ENCODE measurements at places on chromosomes 16 and 17.

DNA sequence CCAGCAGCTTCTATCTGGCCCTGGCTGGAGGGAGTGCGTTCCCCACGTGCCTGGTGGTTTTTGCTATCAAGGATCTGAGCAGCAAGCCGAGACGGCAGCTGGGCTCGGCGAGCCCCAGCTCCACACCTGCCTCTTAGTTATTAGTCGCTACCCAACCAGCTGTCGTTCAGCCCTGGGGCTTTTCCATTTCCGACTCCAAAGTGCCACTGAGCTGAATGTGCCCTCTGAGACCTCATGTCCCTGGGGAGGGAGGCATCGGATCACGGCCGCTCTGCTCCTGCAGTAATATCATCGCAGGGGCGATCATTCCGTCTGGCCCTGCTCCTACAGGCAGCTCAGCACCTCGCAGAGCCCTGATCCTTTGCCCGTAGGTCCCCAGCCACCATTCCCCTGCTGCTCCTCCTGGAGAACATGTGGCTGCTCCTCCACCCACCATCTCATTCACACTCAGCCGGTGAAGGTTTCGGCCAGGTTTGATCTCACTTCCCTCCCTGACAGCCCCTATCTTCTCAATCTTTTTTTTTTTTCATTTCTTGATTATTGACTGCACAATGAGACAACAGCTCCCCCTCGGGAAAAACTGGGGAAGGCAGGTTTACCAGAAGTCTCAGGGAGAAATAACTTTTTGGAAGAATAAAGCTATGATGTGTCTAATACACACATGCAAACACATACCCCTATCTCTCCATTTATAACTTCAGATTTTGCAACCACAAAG lies 86.7 kb downstream of the ZFHX3 start:
- DNase-seq, result no peak

DNA sequence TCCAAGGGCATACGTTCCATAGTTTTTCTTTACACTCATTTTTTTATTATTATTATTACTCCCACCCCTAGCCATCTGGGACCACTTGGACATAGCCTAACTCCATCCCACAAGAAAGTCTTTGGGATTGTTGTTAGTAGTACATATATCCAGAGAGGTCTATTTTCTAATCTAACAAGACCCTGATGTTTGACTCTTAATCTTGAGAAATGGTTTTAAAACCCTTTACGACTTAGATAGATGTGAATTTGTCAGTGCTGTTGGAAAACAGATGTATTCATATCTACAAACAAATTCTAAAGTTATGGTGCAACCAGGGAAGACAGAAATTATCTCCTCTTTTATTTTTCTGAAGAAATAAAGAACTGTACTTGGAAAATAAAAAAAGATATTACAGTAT lies 197.8 kb downstream of the CDH11 start:
- DNase-seq, result no peak

DNA sequence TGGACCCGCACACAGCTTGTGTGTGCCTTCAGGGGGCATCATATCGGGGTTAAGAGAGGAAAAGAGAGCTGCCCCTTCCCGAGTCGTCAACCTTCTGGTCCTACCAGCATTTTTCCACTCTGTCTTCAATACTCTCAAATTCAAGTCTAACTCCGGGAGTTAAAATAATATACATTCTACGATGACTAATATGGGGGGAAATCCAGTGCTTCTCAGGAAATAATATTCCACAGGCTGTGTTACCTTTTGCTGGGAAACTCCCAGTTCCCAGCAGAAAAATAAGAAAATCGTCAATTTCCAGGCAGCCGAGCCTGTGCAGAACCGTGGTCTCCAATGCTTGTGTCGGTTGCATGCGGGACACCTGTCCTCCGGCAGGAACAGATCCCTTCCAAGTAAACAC lies 105.0 kb upstream of the FOXF1 start:
- no peak for DNase-seq

DNA sequence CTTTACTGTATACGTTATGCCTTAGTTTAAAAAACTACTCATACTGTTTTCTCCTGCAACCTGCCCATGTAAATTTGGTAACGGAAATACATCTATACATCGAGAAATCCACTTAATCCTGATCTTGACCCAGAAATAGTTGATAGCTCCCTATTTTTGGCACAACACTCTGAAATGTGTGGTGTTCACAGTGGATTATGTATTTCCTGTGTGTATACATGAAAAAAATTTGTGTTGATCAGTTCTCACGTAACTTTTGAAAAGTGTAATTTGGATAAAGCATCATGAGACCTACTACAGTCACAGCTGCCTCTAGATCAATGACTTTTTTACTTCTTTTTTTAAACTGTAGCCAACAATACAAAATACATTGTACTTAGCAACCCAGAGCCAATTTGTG lies 90.7 kb downstream of the VMP1 start:
- no peak for DNase-seq

- no peak for DNase-seq
Measured at GRCh38 chr16:78389009-78389498, 289.6 kb downstream of the WWOX start.

DNA sequence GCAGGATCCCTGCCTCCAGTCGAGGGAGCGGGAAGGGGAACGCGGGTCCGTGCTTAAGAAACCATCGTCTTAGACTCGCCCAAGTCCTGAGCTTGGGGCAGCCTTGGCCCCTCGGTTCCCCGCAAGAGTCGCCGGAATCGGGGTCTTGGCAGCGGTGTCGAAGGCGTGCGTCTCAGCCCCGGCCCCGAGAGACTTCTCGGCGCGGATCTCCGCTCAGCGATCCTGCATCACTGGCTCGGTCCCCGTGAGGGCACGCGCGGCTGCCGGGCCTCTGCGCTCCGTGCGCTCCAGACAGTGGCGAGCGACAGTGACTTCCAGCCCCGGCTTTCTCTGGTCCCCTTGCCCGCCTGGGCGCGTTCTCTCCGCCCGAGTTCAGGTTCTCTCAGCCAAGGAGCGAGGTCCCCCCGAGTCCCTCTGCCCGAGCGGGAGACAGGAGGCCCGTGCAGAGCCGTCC lies 380 bp downstream of the HS3ST3A1 start:
- DNase-seq, result no peak

DNA sequence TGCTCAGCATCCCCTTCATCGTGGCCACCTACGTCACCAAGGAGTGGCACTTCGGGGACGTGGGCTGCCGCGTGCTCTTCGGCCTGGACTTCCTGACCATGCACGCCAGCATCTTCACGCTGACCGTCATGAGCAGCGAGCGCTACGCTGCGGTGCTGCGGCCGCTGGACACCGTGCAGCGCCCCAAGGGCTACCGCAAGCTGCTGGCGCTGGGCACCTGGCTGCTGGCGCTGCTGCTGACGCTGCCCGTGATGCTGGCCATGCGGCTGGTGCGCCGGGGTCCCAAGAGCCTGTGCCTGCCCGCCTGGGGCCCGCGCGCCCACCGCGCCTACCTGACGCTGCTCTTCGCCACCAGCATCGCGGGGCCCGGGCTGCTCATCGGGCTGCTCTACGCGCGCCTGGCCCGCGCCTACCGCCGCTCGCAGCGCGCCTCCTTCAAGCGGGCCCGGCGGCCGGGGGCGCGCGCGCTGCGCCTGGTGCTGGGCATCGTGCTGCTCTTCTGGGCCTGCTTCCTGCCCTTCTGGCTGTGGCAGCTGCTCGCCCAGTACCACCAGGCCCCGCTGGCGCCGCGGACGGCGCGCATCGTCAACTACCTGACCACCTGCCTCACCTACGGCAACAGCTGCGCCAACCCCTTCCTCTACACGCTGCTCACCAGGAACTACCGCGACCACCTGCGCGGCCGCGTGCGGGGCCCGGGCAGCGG lies 3.2 kb downstream of the UTS2R start:
- no peak for DNase-seq

GRCh38 chr17:28888832-28889231 lies 8.7 kb downstream of the FLOT2 start:
- DNase-seq, result no peak

DNA sequence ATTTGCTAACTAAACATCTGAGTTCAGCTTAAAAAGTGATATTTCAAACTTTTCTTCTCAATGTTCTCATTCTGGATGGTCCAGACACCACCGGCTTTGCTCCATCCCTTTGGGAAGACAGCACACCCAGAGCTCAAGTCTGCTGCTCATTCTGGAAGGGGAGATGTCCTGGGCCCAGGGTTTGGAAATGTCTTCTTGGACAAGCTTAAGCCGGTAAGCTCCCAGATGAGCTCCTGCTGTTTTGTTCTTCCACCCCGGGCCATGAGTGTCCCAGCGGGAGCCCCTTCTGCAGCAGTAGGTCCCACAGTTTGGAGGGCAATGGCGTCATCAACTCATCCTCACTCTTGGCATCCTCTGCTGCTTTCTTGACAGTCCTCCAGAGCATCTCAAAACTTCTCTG lies 105.2 kb downstream of the TMEM100 start:
- DNase-seq, result no peak

GRCh38 chr17:7558544-7559319 lies at the start of gene TNFSF13:
Gene TNFSF13 (plus strand): TSS chr17:7558750. CDS start chr17:7559040, 290 bp downstream.
- no peak for DNase-seq

GRCh38 chr17:83030432-83030831 lies 49.0 kb upstream of the METRNL start:
- no peak for DNase-seq

- DNase-seq, result no peak
Measured at GRCh38 chr16:64074706-64075105, 1047.2 kb downstream of the CDH11 start.

DNA sequence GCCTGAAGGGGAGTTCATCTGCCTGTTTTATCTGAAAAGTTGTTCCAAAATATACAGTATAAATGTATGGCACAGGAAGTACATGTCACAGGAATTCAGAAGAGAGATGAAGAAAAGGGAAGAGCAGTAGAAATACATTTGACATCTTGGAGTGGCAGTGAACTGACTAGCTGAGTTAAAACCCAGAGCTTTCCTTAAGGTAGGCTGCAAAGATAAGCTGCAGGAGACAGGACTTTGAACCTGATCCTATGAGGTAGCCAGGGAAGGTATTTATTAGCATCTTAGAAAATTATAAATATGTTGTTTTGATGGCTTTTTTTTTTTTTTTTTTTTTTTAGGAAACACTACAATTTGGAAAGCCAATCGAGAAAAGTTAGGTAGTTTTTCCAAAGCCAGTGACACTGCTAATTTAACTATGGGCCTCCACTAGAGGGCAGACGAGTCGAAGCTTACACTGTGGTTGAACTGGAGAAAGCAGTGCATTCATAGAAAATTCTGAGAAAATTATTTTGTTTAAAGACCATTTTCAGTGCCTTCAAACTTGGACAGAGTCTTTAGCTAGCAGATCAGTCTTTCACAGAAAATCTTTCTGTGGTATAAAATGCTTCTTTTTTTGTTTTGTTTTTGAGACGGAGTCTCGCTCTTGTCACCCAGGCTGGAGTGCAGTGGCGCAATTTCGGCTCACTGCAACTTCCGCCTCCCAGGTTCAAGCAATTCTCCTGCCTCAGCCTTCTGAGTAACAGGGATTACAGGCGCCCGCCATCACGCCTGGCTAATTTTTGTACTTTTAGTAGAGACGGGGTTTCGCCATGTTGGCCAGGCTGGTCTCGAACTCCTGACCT lies 122.3 kb downstream of the SSH2 start:
- peak; percentile 52 for DNase-seq
